ENCODE measurements at places on chromosomes 11 and 22. TPM values are rescaled to one million over a fixed set of nuclear protein-coding genes. Genes with fewer than 3 reads are reported as not detected.

GRCh38 chr11:650482-650881 is 13.4 kb downstream of the DRD4 start:
- DNase-seq, result no peak

The C1QTNF4 gene
- total RNA-seq, result 0.14 TPM

The RTN4RL2 gene
- total RNA-seq, result 0.39 TPM

The EMID1 gene
- total RNA-seq, result not detected

DNA sequence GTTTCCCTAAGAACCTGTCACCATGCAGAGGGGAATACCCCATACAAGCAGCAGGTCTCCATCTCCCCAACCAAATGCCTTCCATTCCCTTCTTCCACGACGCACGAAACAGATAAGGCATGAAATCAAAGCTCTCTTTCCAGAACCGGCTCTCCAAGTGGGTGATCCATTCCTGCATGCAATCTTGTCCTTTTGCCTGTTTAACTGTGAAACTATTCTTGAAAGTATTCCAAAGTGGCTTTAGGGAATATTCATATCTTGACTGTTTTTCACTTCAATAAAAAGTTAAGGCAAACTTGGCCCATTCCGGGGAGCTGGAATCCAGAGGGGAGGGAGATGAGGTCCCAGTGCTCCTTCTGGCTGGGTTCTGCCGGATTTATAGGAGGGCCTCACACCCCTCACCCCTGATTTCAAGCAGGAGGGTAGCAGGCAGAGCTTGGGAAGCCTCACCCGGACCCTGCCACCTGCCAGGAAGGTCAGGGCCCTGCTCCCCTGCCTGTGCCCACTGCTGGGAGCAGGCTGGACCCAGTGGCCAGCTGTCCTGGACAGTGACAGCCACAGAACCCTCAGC is 60.9 kb downstream of the SCGB1A1 start:
- no peak for DNase-seq

The SIK2 gene
- 10.9 TPM for total RNA-seq

DNA sequence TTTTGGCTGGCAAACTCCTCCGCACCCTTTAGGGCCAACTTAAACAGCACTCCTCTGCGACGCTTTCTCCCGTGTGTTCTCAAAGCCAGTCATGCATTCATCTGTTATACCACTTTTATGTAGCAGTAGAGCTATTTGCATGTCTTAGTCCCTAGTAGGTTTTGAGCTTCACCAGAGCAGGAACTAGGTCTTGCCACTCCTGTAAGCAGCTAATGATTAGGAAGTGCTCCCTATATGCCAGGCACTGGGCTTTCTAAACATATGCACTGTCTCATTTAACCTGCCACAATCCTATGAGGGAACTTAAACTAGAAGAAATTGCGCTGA is 180.8 kb downstream of the DBX1 start:
- no peak for DNase-seq

The OR5F1 gene
- total RNA-seq, result not detected

The OR52N5 gene
- total RNA-seq, result not detected

GRCh38 chr22:32476281-32477195 is 1.9 kb downstream of the FBXO7 start:
- no peak for DNase-seq

- DNase-seq, result peak; percentile 42
Observed at GRCh38 chr11:68684385-68685356, at the start of gene GAL. Gene GAL, plus strand, starts transcription at chr11:68684544. Its CDS starts 380 bp downstream, at chr11:68684924.

DNA sequence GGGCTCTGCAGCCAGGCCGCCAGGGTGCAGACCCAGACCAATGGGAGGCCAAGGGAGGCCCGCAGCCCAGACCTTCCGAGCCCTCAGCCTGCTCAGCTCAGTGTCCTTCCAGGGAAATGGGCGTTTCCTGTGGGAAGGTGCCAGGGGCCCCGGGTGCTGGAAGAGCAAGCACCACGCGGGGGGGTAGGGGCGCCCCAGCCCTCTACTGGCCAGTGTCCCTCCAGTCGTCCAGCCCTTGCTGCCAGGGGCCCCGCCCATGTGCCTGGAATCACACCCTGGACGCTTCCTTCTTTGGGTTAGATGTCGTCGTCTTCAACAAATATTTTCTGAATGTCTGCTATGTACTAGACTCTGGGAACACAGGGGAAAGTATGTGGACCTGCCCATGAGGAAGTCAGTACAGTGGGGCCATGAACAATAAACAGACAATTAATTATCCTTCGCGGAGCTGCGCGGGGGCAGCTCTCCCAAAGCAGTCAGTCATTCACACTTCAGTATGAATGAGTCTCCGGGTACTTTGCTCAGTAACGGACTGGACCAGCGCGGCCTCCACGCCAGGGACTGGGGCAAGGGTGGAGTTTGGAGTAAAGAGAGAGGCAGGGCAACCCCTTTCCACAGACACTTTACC is 60.2 kb downstream of the CDKN1C start:
- no peak for DNase-seq

DNA sequence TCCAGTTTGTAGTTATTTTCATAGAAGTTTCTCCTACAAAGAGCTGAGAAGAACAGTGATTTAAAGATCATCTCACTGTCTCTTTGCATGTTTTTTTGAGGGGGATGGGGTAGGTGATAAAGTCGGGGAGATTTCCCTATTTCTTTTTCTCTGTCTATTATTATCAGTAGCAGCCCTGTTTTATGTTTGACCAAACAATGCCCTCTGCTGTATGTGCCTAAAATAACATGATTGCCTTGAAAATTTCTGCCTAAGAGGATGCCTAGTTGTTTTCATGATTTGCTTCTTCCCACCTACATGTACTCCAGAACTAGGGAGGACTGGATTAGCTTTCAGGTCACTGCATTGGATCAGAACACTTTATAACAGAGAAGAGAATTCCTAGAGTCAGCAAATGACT is 1330.2 kb downstream of the LRRC4C start:
- no peak for DNase-seq

The MEI1 gene
- total RNA-seq, result 31.5 TPM

- DNase-seq, result no peak
Observed at GRCh38 chr11:17673951-17674350, 45.4 kb upstream of the MYOD1 start.

The SLC5A1 gene
- not detected for total RNA-seq

GRCh38 chr11:8241373-8242117 is 22.1 kb downstream of the LMO1 start:
- DNase-seq, result no peak

The MGAT3 gene
- total RNA-seq, result 0.18 TPM

GRCh38 chr11:62805961-62806441 is 761 bp upstream of the NXF1 start:
- peak; percentile 56 for DNase-seq

GRCh38 chr11:124944565-124944964 is 8.7 kb upstream of the HEPACAM start:
- DNase-seq, result no peak

- DNase-seq, result no peak
Observed at GRCh38 chr11:70527046-70527395, 128.7 kb downstream of the CTTN start.

- DNase-seq, result peak; percentile 68
Observed at GRCh38 chr22:45240104-45240809, 437 bp downstream of the KIAA0930 start.

DNA sequence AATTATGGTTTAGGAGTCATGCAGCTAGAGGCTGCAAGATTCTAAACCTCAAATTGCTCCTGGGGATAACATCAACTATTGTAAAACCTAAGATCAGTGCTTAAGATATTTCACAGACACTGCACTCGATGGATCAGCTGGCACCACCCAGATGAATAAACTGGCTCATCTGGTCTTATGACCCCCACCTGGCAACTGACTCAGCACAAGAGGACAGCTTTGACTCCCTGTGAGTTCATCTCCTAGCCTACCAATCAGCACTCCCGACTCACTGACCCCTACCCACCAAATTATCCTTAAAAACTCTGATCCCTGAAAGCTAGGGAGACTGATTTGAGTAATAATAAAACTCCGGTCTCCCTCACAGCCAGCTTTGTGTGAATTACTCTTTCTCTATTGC is 782 bp upstream of the TTC12 start:
- DNase-seq, result peak; percentile 38

DNA sequence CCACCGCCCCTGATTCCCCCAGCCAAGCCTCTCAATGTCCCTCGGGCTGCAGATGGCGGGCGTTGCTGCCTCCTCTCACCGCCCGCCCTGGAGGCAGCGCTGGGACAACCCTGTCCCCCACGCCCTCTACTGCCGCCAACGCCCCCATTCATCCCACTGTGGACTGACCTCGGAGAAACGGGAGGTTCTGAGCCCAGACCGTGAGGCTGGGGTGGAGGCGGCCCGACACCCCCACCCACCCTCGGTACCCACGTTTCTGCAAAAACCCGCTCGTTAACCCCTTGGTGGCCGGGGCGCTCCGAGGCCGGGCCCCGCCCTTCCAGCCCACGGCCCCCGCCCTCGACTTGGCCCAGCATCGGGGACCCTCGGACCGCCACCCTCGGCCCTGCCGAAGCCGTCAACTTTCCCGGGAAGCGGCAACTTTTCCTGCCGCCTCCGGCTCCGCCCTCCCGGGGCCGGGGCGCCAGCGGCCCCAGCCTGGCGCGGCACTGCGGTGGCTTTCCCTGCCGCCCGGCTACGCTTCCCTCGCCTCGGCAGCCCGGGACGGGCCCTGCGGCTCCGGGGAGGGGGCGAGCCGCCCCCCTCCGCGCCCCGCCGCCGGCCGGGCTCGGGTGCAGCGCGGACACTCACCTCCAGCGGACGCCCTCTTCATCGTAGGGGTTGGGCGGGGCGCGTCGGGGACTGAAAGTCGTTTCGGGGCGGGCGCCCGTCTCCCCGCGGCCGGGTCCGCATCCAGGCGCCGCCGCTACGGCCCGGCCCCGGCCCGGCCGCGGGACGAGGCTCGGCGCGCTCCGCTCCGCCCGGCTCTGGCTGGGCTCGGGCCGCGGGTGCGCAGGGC is 458 bp downstream of the RTN4R start:
- DNase-seq, result peak; percentile 43

- DNase-seq, result no peak
Observed at GRCh38 chr11:17546240-17546639, 819 bp upstream of the OTOG start.

The KLHDC7B gene
- 5.7 TPM for total RNA-seq

DNA sequence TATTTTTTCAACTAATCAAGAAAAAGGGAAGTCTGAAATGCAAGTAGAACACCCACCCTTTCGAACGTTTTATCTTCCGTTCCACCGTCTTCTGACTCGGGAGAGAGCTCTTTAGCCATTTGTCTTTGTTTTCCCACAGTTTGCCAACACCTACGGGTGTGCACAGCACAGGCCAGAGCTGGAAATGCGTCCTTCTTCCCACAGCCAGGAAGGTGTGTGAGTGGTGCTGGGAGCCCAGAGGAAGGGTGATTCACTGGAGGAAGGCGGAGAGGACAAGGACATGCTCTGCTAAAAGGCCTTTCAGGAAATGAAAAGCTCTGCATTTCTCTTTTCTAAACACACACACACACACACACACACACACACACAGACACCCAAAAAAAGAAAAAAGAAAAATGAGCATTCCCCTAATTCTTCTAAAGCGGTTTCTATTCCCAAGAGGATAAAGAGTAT is 18.5 kb downstream of the ENDOD1 start:
- DNase-seq, result no peak

The OR51A2 gene
- not detected for total RNA-seq

DNA sequence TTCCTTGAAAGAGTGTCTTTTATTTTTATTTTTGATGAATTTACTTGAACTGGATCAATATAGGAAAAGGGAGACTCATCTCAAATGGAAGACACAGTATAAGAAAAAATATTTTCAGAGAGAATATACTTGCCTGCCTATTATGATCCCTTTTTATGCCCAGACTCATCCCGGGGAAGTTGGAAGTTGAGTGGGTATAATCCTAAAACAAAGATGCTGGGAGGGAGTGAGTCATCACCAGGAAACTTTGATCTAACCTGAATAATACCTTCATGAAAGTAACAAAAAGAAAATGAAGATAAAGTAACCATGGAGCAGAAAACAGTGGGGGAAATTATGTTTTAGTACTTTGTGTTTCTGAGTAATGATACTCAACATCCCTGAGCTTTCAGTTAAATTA is 1514.0 kb downstream of the FAM181B start:
- no peak for DNase-seq

The TLCD5 gene
- total RNA-seq, result 1.7 TPM

The P2RX6 gene
- total RNA-seq, result 0.18 TPM

DNA sequence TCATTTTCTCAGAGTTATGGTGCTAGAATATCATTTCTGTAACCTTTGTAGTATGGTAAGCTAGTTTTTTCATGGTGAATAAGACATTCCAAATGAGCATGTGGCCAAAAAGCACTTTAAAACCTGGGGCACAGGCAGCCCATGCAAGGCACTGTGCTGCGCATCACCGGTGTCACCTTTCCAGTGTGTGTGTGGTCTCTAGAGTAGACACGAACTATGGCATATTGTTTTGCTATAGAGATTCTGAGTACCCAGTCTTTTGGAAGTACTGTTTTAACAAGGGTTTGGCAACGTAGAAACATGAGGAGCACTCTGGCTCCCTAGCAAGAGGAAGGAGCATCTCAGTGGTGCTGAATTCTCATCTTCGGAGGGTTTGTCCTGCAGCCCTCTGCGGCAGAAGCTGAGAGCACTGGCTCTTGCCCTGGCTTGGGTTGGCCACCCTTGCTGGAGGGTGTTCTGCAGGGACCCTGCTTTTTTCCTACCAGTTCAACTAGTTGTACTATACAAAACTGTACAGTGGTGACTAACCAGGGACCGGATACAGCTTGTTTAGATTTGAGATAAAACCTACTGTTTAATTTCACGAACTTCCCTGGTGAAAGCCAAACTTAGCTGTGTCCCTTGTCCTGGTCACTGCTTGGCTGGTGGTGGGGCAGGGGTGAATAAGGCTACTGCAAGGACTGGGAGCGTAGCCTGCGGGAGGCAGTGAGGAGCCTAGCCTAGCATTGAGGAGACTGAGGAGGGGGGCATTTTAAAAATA is 135.7 kb downstream of the ATXN10 start:
- DNase-seq, result no peak

- no peak for DNase-seq
Observed at GRCh38 chr11:701741-702461, 4.1 kb upstream of the EPS8L2 start.

- no peak for DNase-seq
Observed at GRCh38 chr11:78641541-78641940, 66.9 kb upstream of the NARS2 start.

GRCh38 chr11:34072041-34072440 is 20.5 kb downstream of the CAPRIN1 start:
- no peak for DNase-seq

DNA sequence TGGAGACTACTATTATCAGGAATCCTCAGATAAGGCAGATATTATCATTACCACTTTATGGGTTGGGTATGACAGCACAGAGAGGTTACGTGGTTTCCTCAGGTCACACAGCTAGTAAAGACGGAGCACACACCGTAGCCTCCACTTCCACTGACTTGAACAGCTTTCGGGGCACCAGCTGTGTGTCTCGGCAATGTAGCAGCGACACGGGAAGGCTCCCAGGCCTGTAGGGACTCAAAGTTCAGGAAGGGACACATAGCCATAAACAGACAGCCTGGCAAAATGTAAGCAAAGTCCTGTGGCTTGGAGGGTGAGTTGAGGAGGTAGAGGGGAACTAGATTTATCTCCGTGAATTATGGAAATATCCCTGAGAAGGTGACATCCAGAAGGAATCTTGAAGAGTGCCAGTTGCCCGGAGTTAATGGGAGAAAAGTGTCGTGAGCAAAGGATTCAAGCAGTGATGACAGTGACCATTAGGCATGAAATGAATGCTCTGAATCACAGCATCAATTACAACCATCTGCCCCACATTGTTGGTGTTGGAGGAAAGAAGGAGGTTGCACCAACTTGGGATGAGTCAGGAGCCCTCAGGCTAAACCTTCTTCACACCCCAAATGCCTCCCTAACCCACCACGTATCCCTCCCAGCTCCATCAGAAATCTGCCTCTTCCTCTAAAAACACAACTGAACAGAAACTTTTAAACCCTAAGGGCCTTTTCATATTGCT is 106.7 kb upstream of the ASPHD2 start:
- DNase-seq, result no peak

The KCNQ1OT1 gene
- 0.16 TPM for total RNA-seq

The SWAP70 gene
- total RNA-seq, result 7.5 TPM
